Cortex of kidney (tissue), 1 donor: ENCODE measurements at places on chromosomes 12 and 14.

DNA sequence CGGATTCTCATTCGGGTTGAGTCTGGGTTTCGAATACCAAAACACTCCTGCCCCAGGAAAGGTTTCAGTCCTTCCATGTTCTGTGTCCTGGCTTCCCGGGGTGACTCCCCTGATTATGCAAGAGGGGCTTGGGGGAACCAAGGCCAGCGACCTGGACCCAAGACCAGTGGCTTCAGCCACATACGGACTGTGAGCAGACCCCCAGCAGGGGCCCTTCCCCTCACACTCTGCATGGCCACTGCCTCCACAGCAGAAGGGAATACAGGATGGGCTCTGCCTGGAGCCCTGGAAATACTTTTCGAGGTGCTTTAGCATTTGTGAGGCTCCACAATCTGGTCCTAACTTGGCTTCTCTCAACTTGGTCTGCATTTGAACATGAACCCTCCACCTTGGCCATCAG is 19.1 kb downstream of the HDAC7 start:
- no peak for DNase-seq

DNA sequence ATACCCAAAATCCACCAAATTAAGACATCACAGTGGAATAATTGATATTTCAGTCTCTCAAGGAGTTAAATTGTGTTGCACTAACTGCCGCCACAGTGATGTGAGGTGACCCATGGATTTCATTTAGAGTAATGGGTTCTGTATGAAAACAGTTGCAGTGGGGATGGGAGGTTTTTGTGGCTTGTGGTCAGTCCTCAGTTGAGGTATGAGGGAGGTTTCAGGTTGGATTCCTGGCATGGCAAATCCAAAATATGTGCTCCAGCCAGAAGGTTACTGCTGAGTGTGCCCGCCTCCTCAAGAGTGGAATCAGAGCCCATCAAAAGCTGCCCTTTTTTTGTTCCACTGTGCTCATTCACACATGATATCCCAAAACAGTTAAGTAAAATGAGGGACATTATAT is 487.1 kb downstream of the EGLN3 start:
- DNase-seq = no peak

GRCh38 chr14:50065583-50065982 is 50.8 kb downstream of the VCPKMT start:
- DNase-seq = no peak

GRCh38 chr12:26874501-26875296 is 41.7 kb upstream of the ITPR2 start:
- no peak for DNase-seq

DNA sequence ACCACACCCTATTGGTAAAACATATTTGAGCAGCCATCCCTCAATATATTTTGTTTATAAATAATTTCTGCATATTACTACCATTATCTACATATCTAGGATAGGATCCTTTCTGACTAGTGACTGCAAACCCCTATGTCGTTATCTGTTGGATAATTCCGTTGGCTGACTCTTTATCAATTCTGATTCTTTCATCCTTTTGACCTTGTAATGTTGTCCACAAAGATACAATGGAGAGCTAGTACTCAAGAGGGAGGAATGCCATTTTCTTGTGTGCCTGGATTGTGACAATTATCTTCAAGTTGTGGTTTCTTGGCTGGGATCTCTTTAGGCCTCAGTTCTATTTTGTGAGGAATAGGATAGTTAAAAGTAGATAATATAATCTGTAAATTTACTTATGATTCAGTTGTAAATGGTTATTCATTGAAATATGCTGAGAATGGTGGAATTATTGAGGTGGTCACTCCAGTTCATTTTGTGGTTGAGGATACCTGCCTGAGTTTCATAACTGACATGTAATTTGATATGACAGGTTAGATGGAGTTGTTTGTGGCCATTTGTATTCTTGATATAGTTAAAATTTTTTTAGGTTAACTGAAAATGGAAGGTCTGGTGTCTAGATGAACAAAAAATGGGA is 10.1 kb downstream of the CHST11 start:
- no peak for DNase-seq

DNA sequence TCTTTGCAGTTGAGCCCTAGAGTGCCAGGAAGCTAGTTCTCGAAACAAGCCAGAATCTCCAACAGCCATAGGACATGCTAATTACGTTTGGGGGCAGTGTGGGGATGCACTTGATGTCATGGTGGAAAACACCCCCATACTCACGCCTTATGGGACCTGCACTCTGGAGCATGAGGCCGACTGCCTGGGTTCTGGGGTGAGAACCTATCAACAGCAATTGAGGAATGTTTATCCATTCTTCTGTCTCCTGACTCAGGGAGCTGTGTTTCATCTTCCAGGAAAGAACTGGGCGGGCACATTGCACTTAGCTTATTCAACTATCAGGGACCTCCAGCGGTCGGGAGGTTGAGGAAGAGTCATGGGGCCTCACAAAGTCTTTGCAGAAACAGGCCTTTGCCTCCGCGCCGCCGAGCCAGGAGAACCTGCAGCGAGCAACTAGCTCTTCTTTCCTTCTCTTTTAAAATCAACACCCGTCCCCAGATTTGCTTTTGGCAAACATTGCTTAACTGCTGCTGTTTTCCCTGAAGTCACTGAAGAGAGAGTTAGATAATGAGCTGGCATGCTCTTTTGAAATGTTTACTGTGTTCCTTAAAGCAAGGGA is 226.1 kb upstream of the DIO3 start:
- no peak for DNase-seq

DNA sequence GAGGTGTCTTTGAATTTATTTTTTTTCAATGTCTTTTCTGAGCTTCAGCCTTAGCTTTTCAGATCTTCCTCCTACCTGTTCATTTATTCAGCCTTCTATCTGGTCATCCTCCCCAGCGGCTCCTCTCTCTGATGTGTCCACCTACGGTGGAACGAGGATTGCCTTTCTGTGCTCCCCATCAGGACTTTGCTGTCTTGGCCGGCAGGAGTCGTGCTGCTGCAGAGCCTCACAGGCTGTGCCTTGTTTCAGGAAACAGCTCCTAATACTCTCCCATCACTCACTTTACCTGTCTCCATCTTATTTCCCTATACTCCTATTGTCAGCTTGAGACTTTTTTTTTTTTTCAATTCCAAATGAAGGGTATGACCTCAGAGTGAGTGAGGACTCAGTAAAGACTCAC is 76.9 kb downstream of the KICS2 start:
- DNase-seq = no peak

- no peak for DNase-seq
These were observed 68.3 kb downstream of the RERG start for GRCh38 chr12:15152868-15153267.

GRCh38 chr14:28783664-28784063 is 17.1 kb downstream of the FOXG1 start:
- DNase-seq = no peak

DNA sequence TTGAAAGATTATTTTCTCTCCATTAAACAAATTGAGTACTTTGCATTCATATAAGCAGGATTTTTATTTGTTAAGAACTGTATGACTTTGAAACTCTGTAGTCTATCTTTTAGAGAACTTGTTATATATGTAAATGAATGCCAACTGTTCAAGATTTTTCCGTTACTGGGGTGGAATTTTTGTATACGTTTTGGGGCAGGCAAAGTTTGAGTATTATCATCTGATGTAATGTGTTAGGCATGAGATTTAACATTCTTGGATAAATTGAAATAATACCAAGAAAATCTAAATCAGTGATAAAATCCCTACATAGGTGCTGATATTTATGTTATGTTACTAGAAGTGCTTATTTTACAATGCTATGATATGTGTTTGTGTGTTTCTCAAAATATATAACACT is 8.4 kb downstream of the CNOT2 start:
- no peak for DNase-seq

DNA sequence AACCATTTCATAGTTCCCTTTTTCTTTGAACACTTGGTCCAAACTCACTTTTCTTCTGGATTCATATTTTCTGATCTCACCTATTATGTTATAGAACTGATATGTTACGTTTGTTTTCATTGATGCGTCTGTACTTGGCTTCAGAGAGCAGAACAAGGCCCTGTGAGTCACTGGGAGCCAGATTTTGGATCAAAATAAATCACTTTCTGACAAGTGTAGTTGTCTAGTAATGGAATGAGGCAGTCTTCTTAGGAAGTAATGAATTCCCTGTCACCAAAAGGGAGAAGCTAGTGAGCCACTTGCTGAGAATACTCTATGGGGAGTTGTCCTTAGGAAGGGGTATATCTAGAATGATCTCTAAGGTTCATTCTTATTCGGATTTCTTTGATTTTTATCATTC is 10.2 kb downstream of the BICD1 start:
- no peak for DNase-seq

DNA sequence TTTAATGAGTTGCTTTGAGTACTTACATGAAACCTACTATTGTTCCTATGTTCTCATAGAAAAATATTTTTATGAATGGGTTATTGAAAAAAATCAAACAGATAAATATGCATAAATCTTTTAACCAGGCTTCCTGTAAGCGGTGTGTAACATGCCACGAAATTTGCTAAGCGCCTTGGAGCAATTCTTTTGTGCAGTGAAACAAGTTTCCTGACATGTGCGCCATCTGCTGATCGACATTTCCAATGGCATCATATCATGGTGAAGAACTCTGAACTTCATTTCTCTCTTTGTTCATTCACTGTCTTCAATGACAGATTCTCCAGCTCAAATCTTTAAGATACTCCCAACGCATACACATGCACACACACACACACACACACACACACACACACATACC is 145.6 kb upstream of the NAV3 start:
- DNase-seq = no peak

DNA sequence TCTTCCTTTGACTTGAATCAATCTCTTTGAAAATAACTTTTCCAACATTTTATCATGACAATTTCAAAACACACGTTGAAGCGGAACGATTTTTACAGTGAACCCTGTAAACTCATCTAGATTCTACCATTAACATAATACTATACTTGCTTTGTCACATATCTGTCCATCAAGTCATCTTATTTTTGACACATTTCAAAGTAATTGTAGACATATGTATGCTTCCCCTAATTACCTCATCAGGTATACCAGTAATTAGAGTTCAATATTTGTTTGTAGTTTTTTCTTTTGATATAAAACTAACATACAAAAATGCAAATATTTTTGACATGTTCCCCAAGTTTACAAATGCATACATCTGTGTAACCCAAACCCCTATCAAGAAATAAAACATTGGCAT is 140.4 kb downstream of the DACT1 start:
- no peak for DNase-seq

DNA sequence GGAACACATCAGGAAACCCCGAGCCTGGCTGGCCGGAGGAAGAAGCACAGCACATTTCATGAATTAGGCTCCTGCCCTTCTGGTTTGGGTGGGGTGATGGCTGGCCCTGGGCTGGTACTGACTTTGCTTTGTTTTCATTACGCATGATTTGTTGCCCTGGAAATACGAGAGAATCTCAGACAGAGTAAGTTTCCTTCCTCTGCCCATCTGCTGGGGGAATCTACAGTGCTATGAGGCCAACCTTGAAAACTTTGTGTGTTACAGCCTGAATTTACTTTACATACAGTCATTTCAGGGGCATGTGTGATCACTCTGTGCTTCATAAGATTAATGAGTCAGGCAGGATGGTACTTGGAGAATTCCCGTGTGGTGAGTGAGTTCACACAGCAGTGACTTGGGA is 20.5 kb upstream of the SLC5A8 start:
- DNase-seq = no peak

- DNase-seq = no peak
These were observed 65.9 kb upstream of the JDP2 start for GRCh38 chr14:75361751-75362433.

- DNase-seq = no peak
These were observed 326.5 kb downstream of the NAV3 start for GRCh38 chr12:78157199-78157598.

DNA sequence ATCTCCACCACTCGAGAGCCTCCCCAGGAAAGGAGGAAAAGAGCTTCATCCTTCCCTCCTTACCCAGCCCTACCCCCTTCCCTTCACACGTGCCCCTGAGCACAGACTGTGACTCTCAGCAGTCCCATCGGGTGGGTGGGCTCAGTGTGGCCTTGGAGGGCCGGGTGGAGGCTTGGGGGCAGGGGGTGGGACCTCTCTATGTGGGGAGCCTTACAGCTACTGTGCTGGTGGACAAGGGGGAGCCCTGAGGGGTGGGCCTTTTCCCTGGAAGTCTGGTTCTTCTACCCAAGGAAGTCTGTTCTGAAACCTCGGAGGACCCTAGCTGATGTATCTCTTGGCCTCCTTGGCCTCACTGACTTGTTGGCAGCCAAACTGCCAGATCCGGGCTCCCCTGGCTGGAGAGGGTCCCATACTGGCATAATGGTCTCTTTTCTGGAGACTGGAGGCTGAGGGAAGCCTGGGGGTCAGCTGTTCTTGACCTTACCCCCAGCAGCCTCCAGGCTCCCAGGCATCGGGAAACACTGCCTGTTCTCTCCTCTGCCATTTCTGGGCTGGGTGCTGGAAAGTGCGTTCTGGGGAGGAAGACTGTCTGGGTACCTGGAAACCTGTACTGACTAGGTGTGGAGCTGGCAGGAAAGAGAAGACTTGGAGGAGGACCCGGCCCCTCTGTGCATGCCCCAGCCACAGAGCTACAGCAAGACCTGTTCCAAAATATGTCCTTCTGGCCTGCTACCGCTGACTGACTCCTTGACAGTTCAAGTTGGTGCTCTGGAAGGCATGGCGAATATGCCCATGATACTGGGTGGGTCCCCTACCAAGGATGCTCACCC is 7.6 kb downstream of the VASH1 start:
- DNase-seq = no peak

DNA sequence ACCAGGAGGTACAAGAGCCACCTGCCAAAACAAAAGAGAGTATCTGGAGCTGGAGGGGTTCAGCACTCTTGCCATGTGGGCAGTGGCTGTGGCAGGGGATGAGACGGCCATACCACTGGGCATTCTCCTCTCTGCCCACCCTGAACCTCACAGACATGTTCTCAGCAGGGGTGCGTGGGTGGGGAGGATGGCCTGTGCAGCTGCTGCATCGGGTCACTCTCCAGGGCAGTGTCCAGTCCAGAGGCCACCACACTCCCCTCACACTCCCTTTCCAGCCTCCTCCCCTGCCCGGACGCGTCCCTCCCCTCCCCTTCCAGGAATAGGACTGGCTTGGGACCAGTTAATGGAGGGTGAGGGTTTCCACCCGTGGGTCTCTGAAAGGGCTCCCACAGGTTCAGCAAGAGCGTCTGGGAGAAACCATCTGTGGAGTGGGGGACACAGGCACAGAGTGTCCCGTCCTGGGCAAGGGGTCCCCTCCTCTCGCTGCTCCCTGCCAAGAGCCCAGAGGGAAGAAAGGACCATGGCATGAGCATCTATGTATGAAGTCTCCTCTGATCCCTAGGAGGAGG is 501 bp downstream of the C1R start:
- no peak for DNase-seq

GRCh38 chr12:31687101-31687527 is 27.6 kb downstream of the ETFBKMT start:
- DNase-seq = no peak

GRCh38 chr12:127147724-127148123 is 1119.2 kb upstream of the TMEM132C start:
- no peak for DNase-seq

DNA sequence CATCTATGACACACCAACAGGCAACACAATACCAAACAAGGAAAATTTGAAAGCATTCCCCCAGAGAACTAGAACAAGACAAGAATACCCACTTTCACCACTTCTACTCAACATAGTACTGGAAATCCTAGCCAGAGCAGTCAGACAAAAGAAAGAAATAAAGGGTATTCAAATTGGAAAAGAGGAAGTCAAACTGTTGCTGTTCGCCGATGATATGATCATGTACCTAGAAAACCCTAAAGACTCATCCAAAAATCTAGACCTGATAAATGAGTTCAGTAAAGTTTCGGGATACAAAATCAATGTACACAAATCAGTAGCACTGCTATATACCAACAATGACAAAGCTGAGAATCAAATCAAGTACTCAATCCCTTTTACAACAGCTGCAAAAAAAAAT is 8.1 kb upstream of the ATL1 start:
- no peak for DNase-seq
